Mesangial cell (primary cell): ENCODE measurements at places on chromosomes 2 and 18. TPM values are rescaled to one million over a fixed set of nuclear protein-coding genes. Genes with fewer than 3 reads are reported as not detected.

The FBXO36 gene
- total RNA-seq, result 3.4 and 5.1 TPM in 2 replicates

The C2orf80 gene
- not detected in 2 replicates for total RNA-seq

The TM4SF20 gene
- total RNA-seq, result not detected in 2 replicates

The MYL1 gene
- total RNA-seq, result 0.13 TPM in 1 of 2 replicates, not detected in the other

The CABLES1 gene
- 11.2 and 13.7 TPM in 2 replicates for total RNA-seq

The EMILIN1 gene
- 15.2 and 79.6 TPM in 2 replicates for total RNA-seq
